Smooth muscle cell of the pulmonary artery (primary cell): ENCODE measurements at places on chromosomes 13 and 19. TPM values are rescaled to one million over a fixed set of nuclear protein-coding genes. Genes with fewer than 3 reads are reported as not detected.

The KLK6 gene
- not detected in 2 replicates for total RNA-seq

The SPC24 gene
- 9.3 and 16.2 TPM in 2 replicates for total RNA-seq

The SLITRK1 gene
- not detected in 2 replicates for total RNA-seq

The HRC gene
- 0.53 and 0.65 TPM in 2 replicates for total RNA-seq

The LPAR6 gene
- 7.9 and 14.3 TPM in 2 replicates for total RNA-seq

The CHST8 gene
- total RNA-seq = not detected in 2 replicates

The MIPEP gene
- total RNA-seq = 10.5 and 14.1 TPM in 2 replicates

The ZNF570 gene
- total RNA-seq = 9.3 and 9.8 TPM in 2 replicates

The TIMM29 gene
- 25.5 and 31.5 TPM in 2 replicates for total RNA-seq

The LRRC63 gene
- 0.20 TPM in 1 of 2 replicates, not detected in the other for total RNA-seq

The MIER2 gene
- 36.2 and 39.1 TPM in 2 replicates for total RNA-seq

The FAAP24 gene
- total RNA-seq = 0.98 and 1.1 TPM in 2 replicates

The IZUMO2 gene
- not detected in 2 replicates for total RNA-seq

The PDE4C gene
- total RNA-seq = 4.5 and 21.3 TPM in 2 replicates

The PROZ gene
- not detected in 2 replicates for total RNA-seq

The DIRAS1 gene
- 2.3 TPM in 2 replicates for total RNA-seq

The GPC5 gene
- total RNA-seq = 0.07 and 0.13 TPM in 2 replicates

The ZIC2 gene
- not detected in 2 replicates for total RNA-seq

The ZFR2 gene
- 0.07 TPM in 1 of 2 replicates, not detected in the other for total RNA-seq

The CEACAM6 gene
- total RNA-seq = not detected in 2 replicates

The ODAD3 gene
- 0.23 and 0.26 TPM in 2 replicates for total RNA-seq

The CEACAM3 gene
- total RNA-seq = not detected in 2 replicates

The TMEM143 gene
- 5.2 and 7.3 TPM in 2 replicates for total RNA-seq

The ZNF729 gene
- not detected in 2 replicates for total RNA-seq

The ZNF723 gene
- total RNA-seq = not detected in 2 replicates

The SIGLEC12 gene
- total RNA-seq = not detected in 2 replicates

The PSG11 gene
- not detected in 2 replicates for total RNA-seq

The UBL5 gene
- 88.2 and 107 TPM in 2 replicates for total RNA-seq

The LILRA1 gene
- total RNA-seq = not detected in 2 replicates

The DKKL1 gene
- total RNA-seq = not detected in 2 replicates

The SPTBN4 gene
- total RNA-seq = 1.2 and 5.3 TPM in 2 replicates

The DYRK1B gene
- 16.3 and 16.8 TPM in 2 replicates for total RNA-seq

The POLD1 gene
- 18.6 and 24.5 TPM in 2 replicates for total RNA-seq

The MYPOP gene
- 2.2 and 3.5 TPM in 2 replicates for total RNA-seq

The PINLYP gene
- 0.76 and 1.3 TPM in 2 replicates for total RNA-seq

The C5AR2 gene
- 0.07 and 0.17 TPM in 2 replicates for total RNA-seq

The ZNF628 gene
- 1.2 and 2.7 TPM in 2 replicates for total RNA-seq
